ENCODE measurements at places on chromosomes 7 and 10. TPM values are rescaled to one million over a fixed set of nuclear protein-coding genes. Genes with fewer than 3 reads are reported as not detected.

DNA sequence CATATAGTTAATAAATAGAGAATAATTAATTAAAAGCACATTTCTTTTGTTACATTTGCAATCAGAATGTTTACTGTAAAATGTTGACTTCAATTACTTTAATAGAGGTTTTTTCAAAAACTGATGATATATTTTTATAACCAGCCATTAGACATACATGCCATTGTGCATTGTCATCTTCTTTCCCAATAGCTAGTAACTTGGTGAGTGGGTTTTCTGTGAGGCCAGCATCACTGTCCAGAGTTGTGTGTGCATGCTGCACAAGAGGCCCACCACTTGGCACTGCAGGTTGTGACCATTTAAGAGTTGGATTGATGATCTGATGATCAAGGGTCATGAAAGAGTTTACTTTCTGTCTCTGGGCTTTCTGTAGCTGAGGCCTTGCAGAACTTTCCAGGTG, 46.5 kb downstream of the TFEC start:
- H3K36me3 ChIP-seq: no peaks in the 10 kb centered on the region
- H3K4me3 ChIP-seq: no peak overlapping the region
- no peaks in the 10 kb centered on the region for H3K27me3 ChIP-seq
- H3K4me1 ChIP-seq: no peaks in the 10 kb centered on the region

GRCh38 chr10:122486406-122487080, 25.2 kb downstream of the HTRA1 start:
- DNase-seq: no peak
- peaks cover 11% of the 10 kb centered on the region for H3K27me3 ChIP-seq
- no peaks in the 10 kb centered on the region for H3K36me3 ChIP-seq
- H3K4me3 ChIP-seq: no peak overlapping the region
- no peak overlapping the region for H3K27ac ChIP-seq

DNA sequence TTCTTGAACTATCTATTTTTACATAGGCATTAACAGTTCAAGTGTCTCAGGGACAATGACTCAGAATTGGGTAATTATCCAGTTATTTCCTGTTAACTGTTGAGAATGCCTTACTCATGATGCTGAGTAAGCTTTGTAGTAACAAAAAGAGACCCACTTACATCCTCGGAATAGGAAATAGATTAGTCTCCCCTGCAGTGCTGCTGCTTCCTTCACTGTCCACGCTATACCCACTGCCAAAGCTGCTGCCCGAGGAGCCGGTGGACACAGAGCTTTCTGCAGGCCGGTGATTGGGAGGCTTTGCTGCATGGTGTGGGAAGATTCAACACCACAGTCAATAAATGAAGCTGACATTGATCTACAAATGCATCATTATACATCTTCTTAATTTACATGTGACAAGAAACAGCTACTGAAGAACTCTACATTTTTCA, 357.1 kb downstream of the PCLO start:
- no peaks in the 10 kb centered on the region for H3K4me1 ChIP-seq
- no peak overlapping the region for H3K4me3 ChIP-seq

- H3K4me1 ChIP-seq: no peaks in the 10 kb centered on the region
- H3K27ac ChIP-seq: no peak overlapping the region
- H3K4me3 ChIP-seq: no peak overlapping the region
- no peak for DNase-seq
- H3K27me3 ChIP-seq: no peaks in the 10 kb centered on the region
Measured at GRCh38 chr7:133330085-133330484, 77.2 kb downstream of the EXOC4 start.

GRCh38 chr10:66215920-66216319, 709.9 kb upstream of the LRRTM3 start:
- H3K4me3 ChIP-seq: no peak overlapping the region
- H3K27ac ChIP-seq: no peak overlapping the region

DNA sequence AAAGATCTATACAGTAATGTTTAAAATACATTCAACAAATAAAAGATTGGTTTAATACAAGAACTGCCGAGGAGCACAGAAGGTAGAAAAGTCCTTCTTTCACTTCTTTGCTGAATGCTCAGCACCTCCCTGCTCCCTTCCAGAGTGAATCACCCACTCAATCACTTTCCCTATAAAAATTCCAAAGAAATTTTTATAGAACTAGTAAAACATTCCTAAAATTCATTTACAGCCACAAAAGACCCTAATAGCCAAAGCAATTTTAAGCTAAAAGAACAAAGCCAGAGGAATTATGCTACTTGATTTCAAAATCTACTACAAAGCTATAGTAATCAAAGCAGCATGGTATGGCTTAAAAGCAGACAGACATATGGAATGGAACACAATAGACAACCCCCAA, 320.9 kb downstream of the PCLO start:
- H3K4me3 ChIP-seq: no peak overlapping the region
- DNase-seq: no peak
- no peaks in the 10 kb centered on the region for H3K4me1 ChIP-seq
- H3K36me3 ChIP-seq: no peaks in the 10 kb centered on the region
- no peaks in the 10 kb centered on the region for H3K27me3 ChIP-seq

DNA sequence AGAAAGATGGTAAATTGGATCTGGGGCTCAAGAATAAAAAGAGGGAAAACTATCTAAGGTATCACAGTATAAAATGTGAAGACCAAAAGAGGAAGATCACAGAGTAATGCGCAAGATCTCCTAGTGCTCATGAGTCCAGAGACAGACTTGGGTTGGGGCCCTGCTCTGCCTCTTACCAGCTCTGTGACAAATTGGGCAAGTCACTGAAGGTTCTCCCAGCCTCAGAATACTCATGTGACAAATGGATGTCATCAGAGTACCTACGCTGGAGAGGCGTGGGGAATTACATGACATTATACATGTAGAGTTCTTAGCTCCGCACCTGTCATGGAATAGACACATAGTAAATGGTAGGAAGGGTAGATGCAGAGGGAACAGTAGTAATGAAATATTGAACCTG, 124.4 kb downstream of the DOCK4 start:
- H3K4me1 ChIP-seq: no peaks in the 10 kb centered on the region
- no peak for DNase-seq
- H3K27ac ChIP-seq: no peak overlapping the region
- H3K4me3 ChIP-seq: no peak overlapping the region
- no peaks in the 10 kb centered on the region for H3K27me3 ChIP-seq

DNA sequence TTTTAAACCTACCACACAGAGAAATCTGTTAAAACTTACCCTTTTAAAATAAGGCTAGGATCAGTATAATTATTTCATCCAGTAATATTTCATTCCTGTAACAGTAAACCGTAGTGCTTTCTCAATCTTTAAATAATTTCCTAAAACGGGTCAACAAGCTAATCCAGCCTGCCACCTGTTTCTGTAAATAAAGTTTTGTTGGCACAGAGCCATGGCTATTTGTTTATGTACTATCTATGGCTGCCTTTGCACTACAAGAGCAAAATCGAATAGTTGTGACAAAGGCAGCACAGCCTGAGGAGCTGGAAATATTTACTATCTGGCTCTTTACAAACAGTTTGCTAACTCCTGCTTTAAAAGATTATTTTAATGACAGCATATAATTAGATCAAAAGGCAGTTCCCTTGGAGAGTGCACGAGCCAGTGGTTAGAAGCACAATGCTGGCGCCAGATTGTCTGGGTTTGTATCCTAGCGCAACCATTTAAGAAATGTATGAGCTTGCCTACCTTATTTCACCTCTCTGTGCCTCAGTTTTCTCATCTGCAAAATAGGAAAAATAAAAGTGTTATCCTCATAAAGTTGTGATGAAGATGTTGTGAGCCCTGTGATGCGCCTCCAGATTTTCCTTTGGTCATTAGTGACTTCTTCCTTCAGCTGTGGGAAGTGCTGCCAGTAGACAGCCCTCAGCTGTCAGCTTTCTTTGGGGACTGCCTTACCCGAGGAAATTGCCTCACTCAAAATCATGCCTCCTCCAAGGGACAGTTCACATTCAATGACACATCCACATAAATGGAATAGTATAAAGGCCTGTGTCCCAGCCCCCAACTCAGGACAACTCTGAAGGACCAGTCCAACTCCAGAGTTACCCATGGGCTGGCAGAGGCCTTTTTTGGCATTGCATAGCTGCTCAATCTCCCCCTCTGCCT, 11.8 kb upstream of the MIOS start:
- DNase-seq: no peak
- no peaks in the 10 kb centered on the region for H3K4me1 ChIP-seq
- H3K4me3 ChIP-seq: no peak overlapping the region
- no peak overlapping the region for H3K27ac ChIP-seq
- H3K27me3 ChIP-seq: no peaks in the 10 kb centered on the region

DNA sequence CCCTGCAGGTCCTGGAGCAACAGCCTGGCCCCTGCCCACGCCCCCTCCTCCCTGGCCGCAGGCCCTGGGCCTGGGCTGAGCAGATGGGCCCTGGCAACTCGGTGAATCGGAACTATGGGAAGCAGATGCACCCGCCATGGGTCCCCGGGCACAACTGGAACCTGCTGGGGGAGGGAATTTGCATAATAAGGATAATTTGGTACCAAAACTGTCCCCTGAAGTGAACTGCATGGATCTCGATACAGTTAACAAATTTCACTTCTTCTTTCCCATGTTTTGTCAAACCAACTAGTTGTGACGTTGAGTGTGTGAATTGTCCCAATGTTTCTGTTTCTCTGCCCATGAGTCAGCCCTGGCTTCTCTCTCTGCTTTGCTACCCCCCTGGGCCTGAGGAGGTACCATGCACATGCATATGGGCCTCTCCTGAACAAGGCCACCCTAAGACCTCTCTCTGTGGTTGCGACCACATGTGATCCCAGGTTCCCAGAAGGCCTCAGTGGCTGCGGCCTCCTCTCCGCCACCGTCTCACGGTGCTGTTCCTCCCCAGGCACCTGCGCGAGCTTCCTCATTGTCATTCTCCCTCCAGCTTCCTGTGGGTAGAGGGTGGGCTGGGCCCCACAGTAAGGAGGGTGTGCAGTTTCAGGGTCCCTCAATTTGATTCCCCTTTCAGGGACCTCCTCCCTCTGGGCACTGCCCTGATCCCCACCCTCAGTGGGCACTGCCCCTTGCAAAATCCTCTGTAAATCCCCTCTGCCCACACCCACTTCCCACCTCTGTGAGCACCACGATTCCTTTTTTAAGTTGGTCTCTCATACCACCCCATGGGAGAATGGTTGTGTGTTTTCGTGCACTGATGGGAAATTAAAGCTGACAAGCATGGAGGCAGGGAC, 40.0 kb downstream of the FIGNL1 start:
- H3K27ac ChIP-seq: no peak overlapping the region
- no peak for DNase-seq
- H3K36me3 ChIP-seq: peaks cover 2% of the 10 kb centered on the region
- no peak overlapping the region for H3K4me3 ChIP-seq
- no peaks in the 10 kb centered on the region for H3K27me3 ChIP-seq

- H3K27me3 ChIP-seq: no peaks in the 10 kb centered on the region
- peak overlapping the region; percentile 15 for H3K4me3 ChIP-seq
- H3K36me3 ChIP-seq: no peaks in the 10 kb centered on the region
- no peak for DNase-seq
- H3K4me1 ChIP-seq: peaks cover 3% of the 10 kb centered on the region
Measured at GRCh38 chr10:132848291-132848701, 62.3 kb upstream of the NKX6-2 start.

- H3K36me3 ChIP-seq: no peaks in the 10 kb centered on the region
- H3K27ac ChIP-seq: no peak overlapping the region
- H3K4me3 ChIP-seq: no peak overlapping the region
- no peak for DNase-seq
- H3K27me3 ChIP-seq: no peaks in the 10 kb centered on the region
- no peaks in the 10 kb centered on the region for H3K4me1 ChIP-seq
Measured at GRCh38 chr10:3037182-3037581, 30.2 kb upstream of the PFKP start.

DNA sequence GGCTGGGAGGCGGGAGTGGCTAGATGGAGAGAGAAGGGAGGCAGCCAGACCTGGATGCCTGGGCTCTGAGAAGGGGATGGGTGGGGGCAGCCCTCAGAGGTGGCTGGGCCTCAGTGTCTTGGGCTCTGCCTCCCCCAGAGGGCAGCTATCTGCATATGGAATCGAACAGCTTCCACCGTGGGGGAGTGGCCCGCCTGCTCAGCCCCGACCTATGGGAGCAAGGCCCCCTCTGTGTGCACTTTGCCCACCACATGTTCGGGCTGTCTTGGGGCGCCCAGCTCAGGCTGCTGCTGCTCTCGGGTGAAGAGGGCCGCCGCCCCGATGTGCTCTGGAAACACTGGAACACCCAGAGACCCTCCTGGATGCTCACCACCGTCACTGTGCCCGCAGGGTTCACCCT, 3.3 kb downstream of the ZAN start:
- H3K36me3 ChIP-seq: no peaks in the 10 kb centered on the region
- H3K4me1 ChIP-seq: no peaks in the 10 kb centered on the region
- no peak for DNase-seq
- H3K27ac ChIP-seq: no peak overlapping the region

DNA sequence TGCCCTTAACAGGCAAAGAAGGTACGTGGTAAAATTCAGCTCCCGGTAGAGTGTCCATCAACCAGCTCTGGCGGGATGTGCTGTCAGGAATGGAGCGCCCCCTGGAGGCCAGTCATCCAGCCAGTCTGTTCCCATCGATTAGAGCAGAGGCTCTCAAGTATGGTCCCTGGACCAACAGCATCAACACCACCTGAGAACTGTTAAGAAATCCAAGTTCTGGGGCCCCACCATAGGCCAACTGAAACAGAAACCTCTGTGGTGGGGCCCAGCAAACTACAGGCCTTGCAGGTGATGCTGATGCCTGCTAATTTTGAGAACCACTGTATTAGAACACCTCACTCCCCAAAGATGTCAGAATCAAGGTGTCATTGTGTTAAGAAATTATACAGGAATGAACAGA, 109.2 kb downstream of the DPY19L1 start:
- H3K36me3 ChIP-seq: no peaks in the 10 kb centered on the region
- H3K27me3 ChIP-seq: no peaks in the 10 kb centered on the region
- peak; percentile 6 for DNase-seq
- no peaks in the 10 kb centered on the region for H3K4me1 ChIP-seq
- no peak overlapping the region for H3K27ac ChIP-seq
- H3K4me3 ChIP-seq: no peak overlapping the region

DNA sequence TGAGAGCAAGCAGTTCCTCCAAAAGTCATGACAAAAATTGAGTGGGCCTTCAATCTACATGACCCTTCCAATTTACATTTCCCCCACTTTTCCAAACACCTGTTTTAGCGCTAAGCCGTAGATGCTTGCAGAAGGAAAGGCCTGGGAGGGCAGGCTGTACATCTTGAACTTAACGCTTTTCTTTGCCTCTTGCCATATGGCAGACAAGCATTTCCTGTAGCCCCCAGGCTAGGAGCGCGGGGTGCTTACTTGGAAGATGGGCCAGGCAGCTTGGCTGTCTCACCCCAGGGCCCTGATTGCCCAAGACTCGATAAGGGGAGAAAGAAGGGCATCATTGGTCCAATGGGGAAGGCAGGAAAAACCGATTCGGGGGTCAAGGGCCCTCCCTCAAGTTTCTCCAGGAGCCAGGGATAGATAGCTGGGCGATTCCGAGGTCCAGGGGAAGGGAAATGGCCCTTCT, 1.8 kb downstream of the HOXA10 start:
- H3K36me3 ChIP-seq: no peaks in the 10 kb centered on the region
- peaks cover 56% of the 10 kb centered on the region for H3K4me1 ChIP-seq
- DNase-seq: no peak
- no peak overlapping the region for H3K27ac ChIP-seq

SLC26A3 gene
- not detected for total RNA-seq

OR2A7 gene
- total RNA-seq: 1.5 TPM

IKZF1 gene
- total RNA-seq: 496 TPM
